Activated CD8-positive, alpha-beta memory T cell treated with anti-CD3 and anti-CD28 coated beads, Interleukin-2, amount 50 U/mL, for 48 hours (primary cell): ENCODE measurements at places on chromosomes 6 and 20.

DNA sequence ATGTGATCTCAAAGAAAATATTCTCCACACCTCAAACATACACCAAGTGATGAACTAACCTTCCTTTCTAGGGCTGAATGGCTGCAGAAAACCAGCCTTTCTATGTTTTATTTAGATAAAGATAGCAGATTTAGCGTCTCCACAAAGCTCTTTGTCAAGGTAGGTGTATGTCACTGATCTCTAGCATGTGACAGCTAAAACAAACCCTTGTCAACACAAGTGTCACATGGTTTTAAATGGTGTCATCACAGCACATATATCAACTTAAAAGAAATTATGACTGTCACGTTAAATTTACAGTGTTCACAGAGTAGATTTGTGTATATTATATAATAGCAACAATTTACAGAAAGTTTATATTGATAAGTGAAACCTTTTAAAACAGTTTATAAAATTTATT, 58.3 kb downstream of the TENT5A start:
- DNase-seq, result no peak

DNA sequence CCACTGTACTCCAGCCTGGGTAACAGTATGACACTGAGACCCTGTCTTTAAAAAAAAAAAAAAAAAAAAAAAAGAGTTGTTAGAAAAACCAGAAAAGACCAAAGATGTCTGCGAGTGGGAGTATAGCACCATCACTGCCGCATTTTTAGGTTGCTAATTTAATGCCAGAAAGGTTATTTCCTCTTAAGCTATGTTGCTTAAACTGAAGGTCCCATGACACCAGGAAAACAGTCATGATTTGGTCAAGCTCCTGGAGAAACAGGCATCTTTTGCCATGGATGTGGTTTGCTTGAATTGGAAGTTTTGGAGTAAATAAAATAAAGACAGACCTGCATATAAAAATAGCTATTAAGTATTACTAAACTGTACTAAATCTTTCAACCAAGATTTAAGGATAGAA, 68.3 kb upstream of the TNFRSF21 start:
- no peak for DNase-seq

- no peak for DNase-seq
Observed at GRCh38 chr20:57458400-57459160, 66.4 kb downstream of the CTCFL start.

- no peak for DNase-seq
Observed at GRCh38 chr6:27867945-27868300, 44.3 kb downstream of the OR2B2 start.

GRCh38 chr6:138194287-138194686, 24.0 kb downstream of the PBOV1 start:
- DNase-seq, result no peak
